Activated CD8-positive, alpha-beta memory T cell treated with anti-CD3 and anti-CD28 coated beads for 4 hours (primary cell): ENCODE measurements at places on chromosomes 7 and 10.

DNA sequence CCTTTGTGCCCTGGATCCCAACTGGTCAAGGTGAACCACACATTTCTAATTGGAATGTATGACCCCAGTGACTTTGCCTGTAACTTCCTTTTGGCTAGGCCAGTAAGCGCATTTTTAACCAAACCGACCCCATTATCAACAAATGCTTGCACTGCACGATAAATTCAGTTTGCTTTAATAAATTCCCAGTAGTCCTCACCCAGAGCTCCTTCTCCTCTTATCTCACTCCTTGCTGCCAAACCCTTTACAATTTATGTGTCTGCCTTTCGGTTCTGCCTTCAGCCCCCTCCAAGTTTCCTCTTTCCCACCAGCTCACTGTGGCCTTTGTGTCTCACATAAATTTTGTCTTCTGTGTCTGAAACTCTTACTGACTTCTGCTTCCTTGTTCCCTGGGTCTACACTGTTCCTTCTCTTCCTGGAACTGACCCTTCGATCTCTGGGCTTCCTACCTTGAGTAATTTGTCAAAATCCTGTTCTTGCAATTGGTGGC lies 59.0 kb downstream of the TBXAS1 start:
- DNase-seq, result no peak

GRCh38 chr10:59432207-59432900 lies 70.0 kb upstream of the FAM13C start:
- no peak for DNase-seq

DNA sequence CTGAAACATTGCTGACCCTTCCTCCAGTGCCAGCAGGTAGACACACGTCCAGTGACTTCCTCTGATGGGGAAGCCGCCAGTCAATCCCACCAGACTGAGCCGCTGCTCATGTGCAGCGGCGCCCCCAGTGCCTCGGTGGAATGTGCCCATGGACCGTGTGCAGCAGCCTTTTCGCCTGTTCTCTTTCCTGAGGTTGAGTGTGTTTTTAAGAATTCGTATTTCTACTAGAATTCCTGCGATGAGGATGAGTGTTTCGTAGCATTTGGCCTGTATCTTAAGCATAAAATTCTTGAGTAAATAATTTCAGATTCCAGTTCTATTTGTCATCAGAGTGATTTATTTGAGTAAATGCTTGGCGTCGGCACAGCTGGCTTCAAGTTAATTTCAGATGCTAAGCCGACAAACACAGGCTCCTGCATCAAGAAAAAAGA lies 35.4 kb downstream of the BNIP3 start:
- DNase-seq, result no peak

DNA sequence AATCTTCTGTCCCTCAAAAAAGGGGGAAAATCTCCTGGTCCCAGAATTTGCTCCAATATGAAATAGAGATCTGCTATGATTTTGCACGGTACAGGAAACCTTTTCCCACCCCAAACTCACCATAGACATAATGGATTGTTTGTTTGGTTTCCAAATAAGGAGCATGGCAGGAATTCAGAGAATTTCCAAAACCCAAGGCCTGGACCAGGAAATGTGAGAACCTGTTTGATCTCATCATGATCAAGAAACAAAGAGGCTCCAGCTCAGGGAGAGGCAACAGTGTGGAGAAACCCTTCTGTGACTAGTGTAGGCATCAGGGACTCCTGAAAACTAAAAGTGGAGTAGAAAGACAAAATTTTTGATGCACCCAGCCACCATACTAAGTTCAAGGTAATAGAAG lies 1548.1 kb upstream of the LRRTM3 start:
- DNase-seq, result no peak

- DNase-seq, result no peak
Observed at GRCh38 chr10:72251635-72252034, 22.1 kb upstream of the DDIT4 start.
